ENCODE measurements at places on chromosomes 2 and 18.

- no peak for DNase-seq
These were observed 278.8 kb upstream of the SESTD1 start for GRCh38 chr2:179543361-179543901.

- no peak for DNase-seq
These were observed 9.7 kb downstream of the SERPINB7 start for GRCh38 chr18:63784787-63785452.

DNA sequence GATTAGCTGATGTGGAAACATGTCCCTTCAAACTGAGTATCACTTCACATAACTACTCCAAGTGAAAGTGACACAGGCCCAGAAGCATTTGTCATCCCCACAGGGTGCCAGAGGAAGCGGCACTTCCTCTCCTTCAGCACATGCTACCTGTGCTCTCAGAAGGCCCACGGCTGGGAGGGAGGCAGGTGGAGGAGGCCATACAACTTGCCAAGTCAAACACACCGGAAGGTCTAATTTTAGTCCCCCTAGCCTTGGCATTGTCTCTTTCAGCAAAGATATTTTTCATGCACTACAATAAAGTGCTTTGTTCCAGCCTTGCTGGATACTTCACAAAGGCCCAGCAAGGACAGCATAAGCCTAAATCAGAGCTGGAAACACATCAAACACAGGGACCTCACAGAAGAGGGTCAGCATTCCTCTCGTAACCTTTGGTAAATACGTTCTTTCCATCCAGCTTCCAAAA lies 38.0 kb downstream of the VSNL1 start:
- DNase-seq, result no peak

- DNase-seq, result no peak
These were observed 65.5 kb downstream of the DGKD start for GRCh38 chr2:233419602-233420391.

DNA sequence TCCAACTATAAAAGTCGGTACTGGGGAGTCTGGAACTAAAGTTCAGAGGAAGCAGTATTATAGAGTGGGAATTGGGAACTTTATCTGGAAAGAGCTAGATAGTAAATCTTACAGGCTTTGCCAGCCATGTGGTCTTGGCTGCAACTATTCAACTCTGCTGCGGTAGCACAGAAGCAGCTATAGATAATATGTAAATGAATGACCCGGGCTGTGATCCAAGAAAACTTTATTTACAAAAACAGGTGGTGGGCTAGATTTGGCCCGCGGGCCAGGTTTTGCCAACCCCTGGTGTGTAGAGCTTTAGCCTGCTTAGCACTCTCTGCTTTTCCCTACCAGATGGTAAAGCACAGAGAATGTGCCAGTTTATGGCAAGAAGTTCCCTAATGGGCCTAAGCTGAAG lies 70.8 kb downstream of the TNP1 start:
- peak; percentile 96 for DNase-seq

DNA sequence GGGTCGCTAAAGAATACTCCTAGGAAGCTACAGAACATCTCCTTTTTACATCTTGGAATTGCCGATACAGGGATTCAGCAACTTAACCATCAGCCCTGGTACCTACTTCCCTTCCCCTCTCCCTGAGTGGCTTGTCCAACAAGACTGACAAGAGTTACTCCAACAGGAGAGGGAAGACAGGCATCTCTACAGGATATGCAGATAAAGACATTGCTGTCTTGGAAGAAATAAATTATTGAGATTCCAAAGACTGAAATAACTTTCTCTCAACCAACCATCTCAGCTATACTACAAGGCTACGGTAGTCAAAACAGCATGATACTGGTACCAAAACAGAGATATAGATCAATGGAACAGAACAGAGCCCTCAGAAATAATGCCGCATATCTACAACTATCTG lies 87.2 kb downstream of the TRABD2A start:
- no peak for DNase-seq

GRCh38 chr2:176082525-176082823 lies 1.3 kb downstream of the EVX2 start:
- no peak for DNase-seq

- DNase-seq, result no peak
These were observed 5.0 kb downstream of the EIF2AK3 start for GRCh38 chr2:88622307-88622706.

DNA sequence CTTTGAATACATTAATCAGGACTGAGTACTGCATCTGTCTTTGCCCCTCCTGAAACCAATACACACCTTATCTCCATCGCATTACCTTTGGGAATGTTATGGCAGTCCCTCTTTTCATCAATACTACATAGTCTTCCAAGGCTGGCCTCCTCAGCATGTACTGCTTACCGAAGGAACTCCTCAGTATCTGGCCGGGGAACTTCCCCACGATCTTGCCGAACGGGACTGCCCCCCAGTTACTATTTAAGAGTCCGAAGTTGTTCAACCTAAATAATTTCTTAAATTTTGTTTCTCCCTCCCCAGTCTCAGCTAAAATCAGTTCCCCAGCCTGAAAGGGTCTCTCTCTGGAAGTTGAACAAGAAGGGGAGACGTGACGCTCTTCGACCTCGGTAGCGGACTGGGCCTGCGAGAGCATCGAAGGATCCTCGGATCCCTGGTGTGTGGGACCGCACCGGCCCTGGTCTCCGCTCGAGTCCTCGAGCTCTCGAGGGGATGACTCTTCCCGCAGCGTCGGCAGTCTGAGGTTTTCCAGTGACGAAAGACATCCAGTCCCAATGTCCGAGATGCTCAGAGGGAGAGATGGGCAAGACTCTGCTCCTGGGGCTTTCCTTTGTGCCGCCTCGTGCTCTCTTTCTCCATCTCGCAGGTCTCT lies 489 bp downstream of the TRMT61B start:
- DNase-seq, result no peak

DNA sequence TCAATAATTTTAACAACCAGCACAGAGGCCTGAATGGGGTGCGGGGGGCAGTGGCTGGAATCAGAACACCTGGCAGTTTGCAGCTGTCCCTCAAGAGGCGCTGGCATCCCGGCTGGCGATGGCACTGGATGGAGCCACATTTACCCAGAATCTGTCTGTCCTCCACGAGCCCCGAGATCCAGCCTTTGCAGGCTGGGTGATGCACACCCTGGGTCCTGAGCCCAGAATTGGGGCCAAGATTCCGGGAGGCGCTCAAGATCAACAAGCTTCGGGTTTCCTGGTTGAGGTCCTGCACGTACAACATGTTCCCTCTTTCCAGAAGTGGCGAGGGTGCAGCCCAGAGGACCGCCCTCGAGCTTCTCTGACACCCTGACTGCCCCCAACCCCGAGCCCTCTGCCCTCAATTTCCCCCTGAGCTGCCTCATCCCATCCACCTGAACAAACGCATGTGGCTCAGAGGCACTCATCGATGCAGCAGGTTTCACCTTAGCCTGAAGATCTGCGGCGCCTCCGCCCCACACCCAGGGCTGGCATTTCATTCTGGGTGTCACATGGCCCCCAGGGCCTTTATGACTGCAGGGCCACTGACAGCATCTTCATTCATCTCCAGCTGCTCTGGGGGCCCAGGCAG lies 97.5 kb downstream of the TFCP2L1 start:
- no peak for DNase-seq

DNA sequence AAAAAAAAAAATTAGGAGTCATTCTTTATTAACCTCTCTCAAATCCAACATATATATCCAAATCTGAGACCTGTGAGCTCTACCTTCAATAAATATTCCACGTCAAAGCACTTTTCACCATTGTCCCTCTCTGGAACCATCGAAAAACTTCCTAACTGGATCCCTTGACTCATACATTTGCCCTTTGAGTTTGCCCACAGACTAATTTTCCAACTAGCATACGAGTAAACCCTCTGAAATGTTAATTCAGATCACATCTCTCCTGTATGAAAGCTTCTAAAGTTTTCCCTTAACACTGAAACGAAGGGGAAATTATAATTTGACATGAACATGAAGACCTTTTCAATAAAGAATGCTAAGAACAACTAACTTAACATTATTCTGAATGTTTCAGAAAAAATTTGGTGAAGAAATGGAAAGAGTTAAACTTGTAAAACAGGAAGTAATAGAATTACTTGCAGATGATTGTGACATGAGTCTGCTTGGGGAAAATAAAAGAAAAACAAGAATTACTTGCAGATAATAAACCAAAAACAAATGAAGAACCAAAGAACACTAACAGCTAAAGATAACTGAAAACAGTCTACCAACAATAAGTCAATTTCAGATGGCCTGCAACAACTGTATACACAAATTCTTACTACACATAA lies 110.6 kb downstream of the C2orf74 start:
- DNase-seq, result no peak

GRCh38 chr2:159111346-159111927 lies 143.0 kb downstream of the TANC1 start:
- no peak for DNase-seq

DNA sequence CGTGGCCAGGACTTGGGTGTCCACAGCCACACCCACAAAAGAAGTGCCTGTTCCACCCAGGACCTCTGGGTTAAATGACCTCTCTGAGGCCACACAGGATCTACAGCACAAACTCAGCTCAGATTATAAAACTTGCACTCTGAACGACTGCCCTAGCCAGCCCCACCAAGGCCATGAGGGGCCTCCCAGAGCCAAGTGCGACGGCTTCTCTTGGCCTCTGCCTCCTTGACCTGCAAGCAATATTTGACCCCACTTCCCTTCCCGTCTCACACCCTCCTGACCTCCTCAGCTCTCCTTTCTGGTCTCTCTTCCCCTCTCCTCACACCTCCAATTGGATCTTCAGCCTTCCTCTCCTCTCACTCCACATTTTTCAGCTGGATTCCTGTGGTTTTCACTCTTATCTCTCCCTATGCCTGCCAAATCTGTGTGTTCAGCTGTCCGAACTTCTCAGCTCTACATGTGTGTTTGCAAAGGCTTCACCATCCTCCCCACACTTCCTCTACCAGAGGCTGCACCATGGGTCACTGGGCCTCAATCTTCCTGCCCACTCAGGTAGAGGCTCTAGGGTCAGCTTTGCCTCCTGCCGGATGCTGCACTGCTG lies 25.3 kb upstream of the STEAP3 start:
- no peak for DNase-seq

GRCh38 chr18:62105376-62105775 lies 81.5 kb downstream of the PIGN start:
- no peak for DNase-seq

Data from NCI-H446 treated with DMSO at 0.1 percent for 48 hours (cell line).